ENCODE measurements at places on chromosomes 12 and 14. TPM values are rescaled to one million over a fixed set of nuclear protein-coding genes. Genes with fewer than 3 reads are reported as not detected.

- DNase-seq: peak; percentile 82
Observed at GRCh38 chr14:75823334-75823733, 158.5 kb downstream of the TGFB3 start.

ZNF891 gene
- 3.6 TPM for total RNA-seq

GRCh38 chr14:105161964-105162668 is 6.5 kb downstream of the JAG2 start:
- DNase-seq: no peak

DNA sequence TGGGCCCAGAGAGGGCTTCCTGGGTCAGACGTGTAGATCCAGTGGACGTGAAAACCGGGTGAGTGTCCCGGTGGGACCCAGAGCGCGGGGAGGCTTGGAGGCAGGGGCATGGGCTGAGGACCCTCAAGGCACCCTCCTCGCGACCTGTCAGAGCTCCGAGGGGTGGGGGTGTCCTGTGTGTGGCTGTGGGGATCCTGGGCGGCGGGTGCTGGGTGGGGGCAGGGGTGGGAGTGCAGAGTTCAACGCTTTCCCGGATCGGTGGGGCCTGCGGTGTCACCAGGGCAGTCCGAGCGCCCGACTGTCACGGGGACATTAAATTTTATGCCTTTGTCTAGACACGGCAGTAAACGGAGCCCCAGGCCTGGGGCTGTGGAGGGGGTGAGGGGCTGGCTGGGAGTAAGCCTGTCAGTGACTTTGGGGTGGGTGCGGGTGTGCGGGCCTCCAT is 1.0 kb downstream of the TMEM121 start:
- DNase-seq: no peak

- no peak for DNase-seq
Observed at GRCh38 chr14:61438036-61438435, 116.7 kb downstream of the PRKCH start.

- no peak for DNase-seq
Observed at GRCh38 chr12:31603546-31604009, 12.6 kb upstream of the DENND5B start.

KIF26A gene
- 14.0 TPM for total RNA-seq

DNA sequence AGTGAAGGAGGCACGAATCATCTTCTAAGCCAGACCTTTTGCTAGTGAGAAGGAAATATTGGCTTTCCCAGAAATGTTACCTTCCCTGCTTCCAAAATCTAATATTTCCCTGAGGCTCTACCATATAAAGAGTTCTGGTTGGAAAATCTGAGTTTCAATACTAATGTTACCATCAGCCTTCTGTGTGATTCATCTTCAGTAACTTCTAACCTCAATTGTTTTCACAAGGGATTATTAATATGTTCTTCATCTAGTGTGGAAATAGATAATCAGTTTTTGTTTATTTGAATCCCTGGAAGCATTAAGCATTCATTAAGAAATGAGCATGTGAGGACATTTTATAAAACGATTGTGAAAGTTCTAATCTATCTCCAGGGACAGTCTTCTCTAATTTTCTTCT is 720.9 kb downstream of the AACS start:
- no peak for DNase-seq

DNA sequence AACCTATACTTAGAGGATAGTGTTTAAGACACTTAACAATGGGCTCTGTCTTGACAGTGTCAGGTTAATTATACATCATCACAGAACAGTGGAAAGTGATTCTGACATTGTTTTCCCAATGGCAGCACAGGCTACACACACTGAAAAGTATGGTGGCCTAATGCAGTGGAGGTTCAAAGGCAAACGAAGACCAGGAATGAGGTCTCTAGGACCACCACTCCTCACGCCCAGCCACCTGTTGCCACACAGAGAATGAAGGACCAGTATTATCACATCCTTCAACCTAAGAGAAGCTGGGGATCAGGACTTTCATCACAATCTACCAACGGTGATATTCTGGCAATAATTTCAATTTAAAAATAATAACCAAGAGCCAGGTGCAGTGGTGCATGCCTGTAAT is 34.5 kb upstream of the CDK2AP1 start:
- no peak for DNase-seq

- no peak for DNase-seq
Observed at GRCh38 chr12:47983541-47984115, 20.2 kb downstream of the TMEM106C start.

GRCh38 chr12:2215709-2216560 is 163.1 kb downstream of the CACNA1C start:
- DNase-seq: no peak

- no peak for DNase-seq
Observed at GRCh38 chr12:90690120-90690519, 264.9 kb downstream of the CCER1 start.

PCNX4 gene
- 81.1 TPM for total RNA-seq

DNA sequence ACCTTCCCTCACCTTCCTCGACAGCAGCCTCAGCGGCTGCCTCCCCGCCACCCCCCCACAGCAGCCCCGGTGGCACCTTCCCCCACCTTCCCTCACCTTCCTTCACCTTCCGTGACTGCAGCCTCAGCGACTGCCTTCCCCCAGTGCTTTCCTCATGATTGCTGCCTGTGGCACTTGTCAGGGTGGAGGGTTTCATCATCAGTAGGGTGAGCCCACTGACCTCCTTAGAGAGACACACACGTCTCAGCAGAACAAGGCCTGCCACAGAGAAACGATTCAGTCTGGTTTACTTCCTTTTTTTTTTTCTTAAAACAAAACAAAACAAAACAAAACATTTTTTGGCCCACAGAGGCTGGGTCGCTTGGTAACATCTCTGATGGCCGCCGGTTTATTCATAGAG is 75.0 kb downstream of the EP400 start:
- DNase-seq: no peak

CLECL1 gene
- total RNA-seq: 0.41 TPM

CLEC1A gene
- total RNA-seq: 2.7 TPM

MMP19 gene
- total RNA-seq: 1.5 TPM

GRCh38 chr14:75340921-75341320 is 62.3 kb downstream of the FOS start:
- DNase-seq: peak; percentile 84

- DNase-seq: no peak
Observed at GRCh38 chr14:38735005-38735404, 368.0 kb downstream of the SEC23A start.

- no peak for DNase-seq
Observed at GRCh38 chr12:80935111-80935510, 2.6 kb downstream of the LIN7A start.

- no peak for DNase-seq
Observed at GRCh38 chr12:110310763-110311162, 29.7 kb downstream of the ATP2A2 start.

SIX6 gene
- total RNA-seq: not detected

DNA sequence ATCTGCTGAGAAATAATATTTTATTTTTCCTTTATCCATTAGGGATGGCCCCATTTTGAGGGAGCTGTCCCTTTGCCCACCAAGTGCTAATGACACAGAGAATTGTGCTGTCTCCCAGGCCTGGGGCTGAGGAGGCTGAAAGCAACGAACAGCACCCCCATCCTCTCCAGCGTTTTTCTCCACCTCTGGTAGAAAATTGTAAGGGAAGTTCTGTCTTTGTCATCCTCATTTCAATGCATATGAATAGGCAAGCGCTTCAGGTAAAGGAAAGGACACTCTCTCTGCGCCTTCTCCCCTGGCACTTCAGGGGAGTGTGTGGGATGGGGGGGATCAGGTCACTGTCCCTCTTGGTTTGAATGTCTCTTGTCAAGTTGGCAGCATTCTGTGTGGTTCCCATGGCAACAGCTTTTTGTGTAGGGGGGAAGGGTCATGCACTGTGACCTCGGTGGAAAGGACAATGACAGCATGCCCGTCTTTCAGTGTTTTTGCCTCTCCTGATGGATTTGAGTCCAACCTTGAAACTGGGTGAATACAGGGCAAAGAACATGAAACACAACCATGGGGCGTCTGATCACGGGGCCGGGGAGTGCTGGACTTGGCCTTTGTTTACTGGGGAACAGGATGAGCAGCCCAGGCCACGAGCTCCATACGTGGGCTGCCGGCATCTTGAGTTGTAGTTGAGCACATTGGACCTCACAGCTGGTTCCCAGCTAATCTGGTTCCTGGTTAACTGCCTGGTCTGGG is 230.2 kb downstream of the VRK1 start:
- no peak for DNase-seq
